ENCODE measurements at places on chromosomes 16 and 17.

DNA sequence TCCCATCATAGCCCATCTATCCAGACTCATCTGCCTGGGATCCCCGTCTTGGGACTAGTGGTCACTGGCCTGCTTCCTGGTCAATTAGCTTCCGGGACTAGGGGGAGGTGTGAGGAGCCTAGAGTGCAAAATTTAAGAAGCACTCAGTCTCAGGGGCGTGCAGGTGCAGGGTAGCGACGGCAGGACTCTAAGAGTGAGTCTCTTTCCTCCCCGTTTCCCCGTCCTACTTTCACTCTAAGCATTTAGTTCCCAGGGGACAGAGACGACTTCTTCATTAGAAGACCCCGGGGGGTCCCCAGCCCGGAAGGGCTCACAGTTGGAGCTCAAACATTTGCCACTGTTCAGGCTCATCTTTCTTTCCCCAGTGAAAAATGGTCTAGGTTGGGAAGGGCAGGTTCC lies 677 bp upstream of the ZNHIT3 start:
- DNase-seq = peak; percentile 50

DNA sequence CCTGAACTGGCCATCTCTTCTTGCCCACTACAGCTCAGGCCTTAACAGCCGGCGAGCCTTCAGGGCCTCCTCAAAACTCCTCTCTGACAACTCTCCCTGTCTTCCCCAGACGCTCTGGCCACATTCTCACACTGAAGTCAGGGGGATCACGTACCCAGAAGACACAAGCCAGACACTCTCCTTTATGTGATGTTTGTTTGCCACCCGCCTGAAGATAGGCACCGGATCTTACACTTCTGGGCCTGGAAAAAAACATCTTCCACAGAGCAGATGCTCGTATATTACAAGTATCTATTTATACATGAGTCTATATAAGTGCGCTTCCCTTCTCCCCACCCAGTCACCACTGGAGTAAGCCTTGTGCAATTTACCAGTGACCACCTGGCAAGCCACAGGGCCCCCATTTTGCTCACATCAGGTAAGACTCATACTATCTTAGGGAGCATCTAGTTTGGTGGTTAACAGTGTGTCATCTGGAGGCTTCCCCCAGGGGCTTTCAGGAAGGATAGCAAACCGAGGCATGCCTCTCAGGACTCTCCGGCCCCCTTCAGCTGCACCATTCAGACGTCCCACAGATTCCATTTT lies 349.4 kb downstream of the SOX9 start:
- DNase-seq = no peak

DNA sequence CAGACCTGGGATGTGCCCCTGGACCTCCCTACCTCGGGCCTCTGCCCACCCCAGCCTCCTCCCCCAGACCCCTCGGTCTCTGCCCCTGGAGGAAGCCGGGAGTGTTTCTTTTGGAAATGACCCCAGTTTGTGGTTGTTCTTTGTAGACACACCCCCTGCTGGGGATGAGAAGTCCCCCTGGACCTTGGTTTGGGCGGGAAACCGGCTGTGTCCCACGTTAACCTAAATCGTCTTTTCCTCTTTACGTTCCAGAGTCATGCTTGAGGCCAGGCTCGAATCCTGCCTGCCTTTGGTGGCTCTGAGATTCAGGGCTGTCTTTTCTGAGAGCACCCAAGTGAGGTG lies 116.6 kb downstream of the METRNL start:
- DNase-seq = no peak

- DNase-seq = no peak
These were observed 72.7 kb downstream of the N4BP1 start for GRCh38 chr16:48537275-48537674.

DNA sequence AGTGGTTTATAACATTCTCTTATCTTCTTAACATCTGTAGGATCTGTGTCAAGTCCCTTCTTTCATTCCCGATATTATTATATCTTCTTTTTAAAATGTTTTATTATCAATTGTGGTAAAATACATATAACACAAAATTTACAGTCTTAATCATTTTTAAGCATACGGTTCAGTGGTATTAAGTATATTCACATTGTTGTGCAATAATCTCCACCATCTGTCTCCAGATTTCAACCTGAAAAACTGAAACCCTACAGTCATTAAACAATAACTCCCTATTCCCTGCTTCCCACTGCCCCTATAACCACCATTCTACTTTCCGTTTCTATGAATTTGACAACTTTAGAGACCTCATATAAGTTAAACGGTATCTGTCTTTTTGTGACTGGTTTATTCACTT lies 45.5 kb downstream of the CEP112 start:
- DNase-seq = no peak

- no peak for DNase-seq
These were observed 80.4 kb downstream of the C16orf78 start for GRCh38 chr16:49453983-49454382.

DNA sequence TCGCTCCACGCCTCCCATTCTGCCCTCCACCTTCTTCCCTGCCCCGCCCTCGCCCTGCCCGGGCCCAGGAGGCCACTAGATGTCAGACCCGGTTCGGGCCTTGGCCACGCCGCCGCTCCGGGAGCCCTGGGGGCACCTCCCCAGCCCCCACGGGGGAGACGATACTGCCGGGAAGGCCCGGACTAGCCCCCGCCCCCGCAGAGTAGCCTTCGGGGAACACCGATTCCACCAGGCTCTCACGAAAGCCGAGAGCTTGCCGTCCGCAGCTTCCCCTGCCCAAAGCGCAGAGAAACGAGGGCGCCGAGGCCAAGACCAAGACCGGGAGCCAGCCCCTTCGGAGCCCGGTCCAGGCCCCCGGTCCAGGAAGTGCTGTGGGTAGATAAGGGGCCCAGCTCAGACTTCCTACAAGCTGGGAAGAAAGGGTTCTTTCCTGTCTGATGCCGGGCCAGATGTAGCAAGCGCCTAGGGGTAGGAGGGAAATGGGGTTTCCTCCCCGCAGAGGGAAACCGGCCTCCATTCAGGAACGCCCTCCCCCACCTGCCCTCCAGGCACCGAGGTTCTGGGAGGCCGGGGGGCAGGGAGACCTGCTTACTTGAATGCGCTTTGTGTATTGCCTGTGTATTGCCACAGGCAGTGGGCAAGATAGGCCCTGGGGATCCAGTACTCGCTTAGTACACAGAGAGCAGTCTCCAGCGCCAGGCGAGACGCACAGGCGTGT lies 806 bp upstream of the CYB561 start:
- peak; percentile 80 for DNase-seq

GRCh38 chr16:1290063-1290501 lies 19.4 kb upstream of the UBE2I start:
- DNase-seq = no peak

- DNase-seq = no peak
These were observed 347.7 kb downstream of the RBFOX1 start for GRCh38 chr16:7680296-7680695.

- peak; percentile 76 for DNase-seq
These were observed 5.7 kb downstream of the MATCAP1 start for GRCh38 chr16:67177743-67178699.

DNA sequence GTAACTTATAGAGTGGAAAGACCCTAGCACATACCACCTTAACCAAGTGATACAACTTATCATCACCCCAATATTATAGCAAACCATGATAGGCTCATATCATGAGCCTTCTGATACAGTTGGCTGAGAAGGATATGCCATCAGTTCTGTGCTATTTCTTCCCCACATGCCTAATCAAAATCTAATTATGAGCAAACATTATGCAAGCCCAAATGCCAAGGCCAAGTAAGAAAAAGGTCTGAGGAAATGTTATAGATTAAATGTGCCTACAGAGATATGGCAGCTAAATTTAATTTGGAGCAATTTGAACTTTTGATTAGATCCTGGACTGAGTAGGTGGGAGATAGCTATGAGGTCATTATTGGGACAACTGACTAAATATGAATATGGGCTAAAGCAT lies 225.9 kb upstream of the PMFBP1 start:
- DNase-seq = no peak

- DNase-seq = no peak
These were observed at the start of gene IL32 for GRCh38 chr16:3065069-3065741. Gene IL32 (plus strand): TSS chr16:3065640. CDS start chr16:3065812, 172 bp downstream.

- DNase-seq = no peak
These were observed 3.8 kb upstream of the SNX20 start for GRCh38 chr16:50684823-50685461.

GRCh38 chr17:16989230-16989952 lies 17.5 kb upstream of the TNFRSF13B start:
- DNase-seq = no peak

DNA sequence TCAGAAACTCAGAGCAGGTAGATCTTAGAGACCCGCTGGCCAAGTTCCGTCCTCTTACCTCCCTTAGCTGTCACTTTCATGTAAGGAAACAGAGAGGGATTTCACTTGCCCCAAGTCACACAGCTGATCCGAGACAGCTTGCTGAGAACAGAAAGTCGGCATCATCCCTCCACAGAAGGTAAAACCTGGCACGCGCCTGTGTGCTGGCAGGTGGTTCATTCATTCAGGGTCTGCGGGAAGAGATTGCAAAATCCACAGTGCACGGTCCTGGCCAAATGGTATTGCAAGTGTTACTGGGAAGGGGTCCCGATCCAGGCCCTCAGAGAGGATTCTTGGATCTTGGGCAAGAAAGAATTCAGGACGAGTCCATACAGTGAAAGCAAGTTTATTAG lies 139.4 kb upstream of the RPH3AL start:
- no peak for DNase-seq

GRCh38 chr16:74071996-74072535 lies 224.5 kb upstream of the PSMD7 start:
- no peak for DNase-seq

GRCh38 chr16:31078597-31079341 lies 4.5 kb downstream of the ZNF646 start:
- no peak for DNase-seq

DNA sequence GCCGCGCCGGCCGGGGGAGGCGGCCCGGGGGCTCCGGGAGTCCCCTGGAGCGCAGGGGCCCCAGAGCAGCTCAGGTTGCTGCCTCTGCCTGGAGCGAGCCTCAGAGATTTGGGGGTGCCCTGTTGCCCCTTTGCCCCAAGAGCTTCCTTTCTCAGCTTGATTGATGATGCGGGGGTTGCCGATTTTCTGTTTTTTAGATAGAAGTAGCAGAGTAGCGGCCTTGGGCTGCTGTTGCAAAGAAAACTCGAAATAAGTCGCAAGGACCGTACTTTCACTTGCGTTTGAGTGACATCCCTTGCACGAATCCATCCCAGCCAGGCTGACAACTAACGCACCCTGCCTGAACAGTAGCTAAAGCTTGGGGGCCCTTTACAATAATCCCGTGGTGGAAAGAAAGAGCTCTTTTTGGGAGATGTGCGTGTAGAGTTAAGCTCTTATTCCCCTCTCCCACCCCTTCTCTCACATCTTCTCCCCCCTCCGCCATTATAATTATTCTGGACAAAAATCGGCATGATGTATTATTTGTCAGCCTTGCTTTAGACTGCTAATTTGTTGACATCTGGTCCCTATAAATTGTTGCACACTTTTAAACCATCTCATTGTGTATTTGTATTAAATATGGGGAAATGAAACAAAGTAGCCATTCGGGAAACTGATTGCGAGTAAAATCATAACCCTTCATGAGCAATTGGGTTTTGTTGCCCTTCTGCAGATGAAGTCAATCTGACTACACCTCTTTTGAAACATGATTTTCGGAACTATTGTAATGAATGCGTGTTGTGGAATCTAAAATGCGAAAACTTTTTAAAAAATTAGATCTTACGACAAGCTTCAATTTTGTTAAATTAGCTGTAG lies 873 bp downstream of the USP10 start:
- DNase-seq = peak; percentile 53

DNA sequence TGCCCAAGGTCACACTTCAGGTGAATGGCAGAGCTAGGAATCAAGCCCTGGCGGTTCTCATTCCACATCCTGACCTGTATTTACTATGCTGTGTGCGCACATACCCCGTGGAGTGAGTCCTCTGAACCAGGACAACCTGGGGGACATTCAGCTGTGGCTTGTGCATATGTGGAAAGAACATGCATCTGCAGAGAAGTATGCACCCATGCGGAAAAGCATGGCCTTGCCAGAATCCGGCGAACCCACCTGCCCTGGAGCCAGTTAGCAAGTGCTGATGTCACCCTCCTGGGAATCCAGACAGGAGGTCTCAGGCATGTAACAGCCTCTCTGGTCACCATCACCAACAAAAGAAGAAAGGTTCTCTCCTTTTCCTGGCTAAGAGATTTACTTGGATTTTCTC lies 1.9 kb downstream of the RASL10B start:
- no peak for DNase-seq

GRCh38 chr17:80892900-80893603 lies 98.6 kb upstream of the CHMP6 start:
- DNase-seq = no peak

- DNase-seq = no peak
These were observed 208.3 kb downstream of the C16orf95 start for GRCh38 chr16:87108941-87109340.

DNA sequence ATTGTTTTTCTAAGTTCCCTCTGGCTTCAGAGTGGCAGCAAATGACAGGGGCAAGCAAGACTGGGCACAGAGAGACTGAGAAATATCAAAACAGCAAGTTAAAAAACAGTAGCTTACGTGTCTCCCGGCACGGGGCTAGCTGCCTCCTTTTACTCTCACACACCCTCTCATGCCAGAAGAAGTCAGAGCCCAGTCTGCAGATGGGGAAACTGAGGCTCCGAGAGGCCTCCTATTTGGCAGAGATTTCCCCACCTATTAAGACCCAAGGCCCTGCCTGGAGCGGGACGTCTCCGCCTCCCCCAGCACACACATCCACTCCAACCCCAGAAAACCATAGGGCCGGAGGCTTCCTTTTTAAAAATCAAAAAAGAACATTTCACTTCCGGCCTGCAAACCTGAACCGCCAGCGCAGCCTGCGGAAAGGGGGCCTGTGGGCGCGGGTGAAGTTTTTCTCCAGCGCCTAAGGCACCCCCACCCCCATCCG lies 832 bp downstream of the CARHSP1 start:
- no peak for DNase-seq

DNA sequence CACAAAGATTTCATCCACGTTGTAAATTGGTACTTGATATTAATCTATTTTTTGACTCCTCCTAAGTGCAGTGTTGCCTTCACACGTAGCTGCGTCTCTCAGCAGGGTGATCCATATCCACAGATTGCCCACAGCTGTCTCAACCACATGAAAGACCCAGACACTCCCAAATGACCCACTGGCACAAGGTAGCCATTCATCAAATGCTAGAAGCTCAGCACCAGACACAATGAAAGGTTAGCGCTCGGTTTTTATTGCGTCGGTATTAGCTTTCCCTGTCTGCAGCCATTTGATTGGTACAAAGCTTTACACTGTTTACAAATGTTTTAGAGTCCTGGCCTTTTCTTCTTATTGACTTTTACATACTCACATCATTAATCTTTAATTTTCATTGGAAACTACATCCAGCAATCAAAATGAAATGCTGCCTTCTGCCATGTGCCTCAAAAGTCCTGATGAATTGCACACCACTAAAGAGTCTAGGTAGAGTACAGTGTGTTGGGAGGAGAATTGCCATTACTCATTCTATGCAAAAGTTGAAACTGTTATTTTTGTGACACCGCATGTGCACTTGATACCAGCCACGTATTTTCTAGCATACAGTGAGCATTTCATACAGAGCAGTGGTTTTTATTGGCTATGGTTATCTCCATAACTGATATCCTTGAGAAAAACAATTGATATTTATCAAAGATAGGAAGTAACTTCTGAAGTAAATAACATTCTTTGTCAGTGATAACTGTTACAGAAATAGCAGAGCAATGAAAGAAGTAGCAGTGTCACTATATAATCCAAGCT lies 127.3 kb upstream of the NUDT7 start:
- DNase-seq = no peak

Data from ecto neural progenitor cell (in vitro differentiated cells).